ENCODE measurements at places on chromosomes 16 and 17. TPM values are rescaled to one million over a fixed set of nuclear protein-coding genes. Genes with fewer than 3 reads are reported as not detected.

COX10 gene
- total RNA-seq: 7.8 TPM

MFSD6L gene
- total RNA-seq: not detected

NDEL1 gene
- total RNA-seq: 37.5 TPM

ADAP2 gene
- 7.7 TPM for total RNA-seq

SCNN1G gene
- not detected for total RNA-seq

HSD11B2 gene
- 3.1 TPM for total RNA-seq

CFAP119 gene
- total RNA-seq: 0.40 TPM

DNA sequence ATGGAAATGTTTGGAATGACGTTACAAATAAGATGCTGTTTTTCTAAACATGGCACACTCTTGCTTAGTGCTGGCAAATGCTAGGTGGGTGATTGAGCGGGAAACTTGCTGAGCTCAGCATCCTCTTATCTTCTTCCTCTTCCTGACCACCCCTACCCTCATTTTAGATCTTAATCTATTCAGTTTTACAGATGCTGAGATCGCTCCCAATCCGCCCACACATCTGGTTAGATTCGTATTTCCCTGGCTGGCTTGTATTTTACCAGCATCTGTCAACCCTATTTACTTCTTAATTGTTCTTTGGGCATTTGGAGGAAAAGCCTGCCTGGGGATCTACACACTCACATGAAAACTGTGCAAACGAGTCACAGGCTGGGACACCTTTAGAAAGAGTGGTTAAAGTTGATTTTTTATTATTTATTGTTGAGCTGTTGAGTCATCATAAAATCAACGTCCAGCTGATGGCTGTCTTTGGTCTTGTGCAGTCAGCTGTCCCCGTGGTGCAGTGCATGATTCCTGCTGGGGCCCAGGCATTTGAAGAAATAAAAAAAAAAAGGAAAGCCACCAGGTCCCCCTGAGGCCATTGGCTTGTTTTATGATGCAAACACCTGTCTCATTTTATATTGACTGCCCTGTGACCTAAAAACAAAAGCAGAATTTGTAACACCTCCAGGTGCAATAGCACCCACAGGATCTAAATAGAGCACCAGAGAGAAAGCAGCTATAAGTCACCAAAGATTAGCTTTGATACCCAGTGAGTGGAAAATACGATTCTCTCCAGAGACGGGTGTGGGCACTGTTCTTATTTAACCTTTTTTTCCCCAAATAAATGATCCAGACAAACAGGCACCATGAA lies 258.6 kb downstream of the HS3ST3B1 start:
- no peak for DNase-seq

GRCh38 chr17:15890279-15890892 lies 54.5 kb upstream of the ADORA2B start:
- DNase-seq: no peak

DNA sequence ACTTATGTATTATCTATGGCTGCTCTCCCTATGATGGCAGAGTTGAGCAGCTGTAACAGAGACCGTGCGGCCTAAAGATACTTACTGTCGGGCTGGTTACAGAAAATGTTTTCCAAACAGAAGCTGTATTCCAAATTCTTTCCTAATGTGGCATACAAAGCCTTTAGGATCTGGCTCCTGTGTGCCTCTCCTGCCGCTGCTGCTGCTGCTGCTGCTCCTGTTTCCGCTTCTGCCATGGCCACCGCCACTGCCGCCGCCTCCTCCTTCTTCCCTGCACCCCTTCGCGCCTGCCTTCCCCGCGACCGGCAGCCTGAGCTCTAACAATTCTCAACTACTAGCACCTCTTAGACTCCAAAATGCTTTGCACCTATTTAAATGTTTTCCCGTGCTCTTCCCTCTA lies 263.9 kb upstream of the TBX2 start:
- DNase-seq: no peak

GRCh38 chr17:80598813-80599545 lies 54.3 kb downstream of the RPTOR start:
- no peak for DNase-seq

DNA sequence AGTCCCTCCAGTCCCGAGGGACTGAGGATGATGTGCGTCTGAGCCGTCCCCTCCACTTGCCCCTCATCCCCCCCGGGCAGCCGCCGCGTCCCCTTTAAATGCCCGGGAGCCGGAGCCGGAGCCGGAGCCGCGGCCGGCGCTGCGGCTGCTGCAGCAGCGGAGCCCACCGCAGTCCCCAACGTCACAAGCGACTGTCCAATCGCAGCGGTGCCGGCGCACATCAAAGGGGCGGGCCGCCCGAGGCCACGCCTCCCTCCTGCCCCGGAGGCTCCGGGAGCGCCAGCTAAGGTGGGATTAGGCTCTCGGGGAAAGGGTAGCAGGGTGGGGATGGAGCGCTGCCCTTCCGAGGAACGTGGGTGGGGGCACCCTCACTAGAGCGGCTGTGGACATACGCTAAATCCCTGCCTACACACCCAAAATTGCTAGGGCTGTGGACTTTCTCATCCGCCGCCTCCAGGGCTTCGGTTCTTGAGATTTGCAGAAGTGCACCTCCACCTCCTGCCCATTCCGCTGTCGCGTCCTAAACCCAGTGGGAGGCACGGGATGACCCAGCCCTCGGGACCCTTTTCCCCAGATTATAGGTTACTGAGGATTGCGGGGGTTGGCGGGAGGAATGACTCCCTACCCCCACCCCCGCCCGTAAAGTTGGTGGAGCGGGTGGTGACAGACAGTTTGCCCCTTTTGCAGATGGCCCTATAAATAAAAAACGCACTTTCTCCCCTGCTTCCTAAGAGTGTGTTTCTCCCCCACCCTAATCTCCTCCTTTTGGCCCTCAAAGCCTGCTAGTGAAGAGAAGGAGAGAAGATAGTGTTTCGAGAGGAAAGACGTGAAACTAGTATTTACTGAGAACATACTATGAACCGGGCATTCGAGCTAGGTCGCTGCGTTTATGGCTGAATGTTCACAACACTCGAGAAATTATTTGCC lies at the start of gene PHOSPHO1:
Gene PHOSPHO1 (minus strand): TSS at position 152 of the 927 bp plus-strand sequence. CDS start 4,096 bp downstream, outside the sequence.
- DNase-seq: peak; percentile 77

GRCh38 chr17:72510351-72511016 lies 389.7 kb downstream of the SOX9 start:
- DNase-seq: no peak

- no peak for DNase-seq
Measured at GRCh38 chr16:305916-306626, 23.1 kb downstream of the PDIA2 start.

GRCh38 chr17:692116-692515 lies 22.5 kb downstream of the VPS53 start:
- DNase-seq: no peak

DNA sequence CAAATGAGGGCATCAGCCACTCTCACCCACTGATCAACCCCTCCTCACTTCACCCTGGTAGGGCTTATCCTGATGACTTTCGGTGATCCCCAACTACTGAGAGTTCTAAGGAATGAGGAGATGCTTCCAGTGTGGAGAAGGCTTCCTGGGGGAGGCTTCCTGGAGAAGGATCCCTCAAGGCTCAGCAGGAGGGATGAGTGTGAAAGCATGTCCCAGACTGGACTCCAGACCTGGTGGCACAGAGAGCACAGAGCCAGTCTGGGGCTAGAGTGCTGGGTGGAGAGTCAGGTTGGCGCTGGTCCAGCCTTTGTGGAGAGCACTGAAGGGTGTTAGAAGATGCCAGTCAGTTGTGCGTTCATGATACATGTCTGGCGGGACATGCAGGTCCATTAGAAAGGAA lies 53.7 kb downstream of the PLD6 start:
- no peak for DNase-seq

DNA sequence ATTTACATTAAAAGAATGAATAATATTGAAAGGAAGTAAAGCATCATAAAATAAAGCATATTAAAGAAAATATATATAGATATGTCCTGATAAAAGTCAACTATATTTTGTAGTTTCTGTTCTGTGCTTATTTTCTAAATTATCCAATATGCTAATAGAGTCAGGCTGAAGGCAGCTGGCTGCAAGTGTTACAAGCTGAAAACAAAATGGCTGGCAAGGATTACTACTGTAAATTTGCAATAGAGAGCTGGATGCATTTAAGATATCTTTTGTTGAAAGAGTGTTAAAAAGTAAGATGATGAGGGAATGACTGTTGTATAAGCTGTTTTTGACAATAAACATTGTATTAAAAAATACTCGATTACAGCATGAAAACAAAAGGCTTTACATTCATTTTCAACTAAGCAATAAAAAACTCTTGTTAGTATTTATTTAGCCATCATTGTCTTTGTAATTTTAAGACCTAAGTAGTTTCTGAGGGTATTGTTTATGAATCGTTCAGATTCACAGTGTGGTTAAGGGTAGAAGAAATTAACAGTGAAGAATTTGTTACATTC lies 76.3 kb downstream of the TANC2 start:
- no peak for DNase-seq

DNA sequence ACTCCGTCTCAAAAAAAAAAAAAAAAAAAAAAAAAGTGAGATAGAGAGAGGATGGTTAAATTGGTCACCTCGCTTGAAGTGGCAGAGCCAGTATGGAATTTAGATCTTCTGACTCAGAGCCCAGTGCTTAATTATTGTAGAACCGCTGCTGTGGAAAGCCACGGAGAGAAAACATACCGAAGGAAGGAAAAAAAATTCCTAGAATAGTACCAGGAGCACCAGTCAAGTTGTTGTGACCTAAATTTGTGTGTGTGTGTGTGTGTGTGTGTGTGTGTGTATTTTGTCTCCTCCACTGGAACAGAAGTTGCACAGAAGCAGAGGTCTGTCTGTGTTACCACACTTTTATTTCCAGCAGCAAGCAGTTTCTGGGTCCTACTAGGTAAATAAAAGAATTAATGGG lies 10.6 kb upstream of the NUP85 start:
- DNase-seq: no peak

- DNase-seq: no peak
Measured at GRCh38 chr16:88924834-88925539, 52.0 kb downstream of the CBFA2T3 start.

DNA sequence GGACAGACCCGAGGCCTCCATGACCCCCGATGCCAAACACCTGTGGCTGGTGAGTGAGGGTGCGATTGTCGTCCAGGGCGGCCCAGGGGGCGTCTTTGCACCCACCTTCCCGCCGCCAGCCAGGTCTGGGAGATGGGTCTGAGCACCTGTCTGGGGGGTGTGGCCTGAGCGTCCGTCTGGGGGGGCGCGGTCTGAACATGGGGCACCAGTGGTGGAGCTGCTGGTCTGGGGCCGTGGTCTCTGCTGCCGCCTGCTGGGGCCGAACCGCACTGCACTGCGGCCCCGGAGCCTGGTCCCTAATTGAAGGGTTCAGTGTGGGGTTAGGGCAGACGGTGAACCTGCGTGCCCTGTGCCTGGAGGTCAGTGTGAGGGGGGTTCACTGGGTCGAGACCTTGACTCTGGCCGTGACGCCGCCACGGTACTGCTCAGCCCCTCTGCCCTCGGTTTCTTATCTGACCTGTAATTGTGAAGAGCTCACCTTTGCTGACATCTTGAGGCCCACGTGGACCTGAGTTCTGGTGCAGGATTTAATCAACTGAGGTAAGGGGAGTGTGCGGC lies 12.6 kb upstream of the TCF25 start:
- DNase-seq: peak; percentile 73

GRCh38 chr16:9102379-9102778 lies 10.9 kb downstream of the HAPSTR1 start:
- no peak for DNase-seq

GRCh38 chr17:42193969-42194899 lies at the start of gene GHDC:
TSS of gene GHDC (minus strand) at chr17:42194494. CDS start at chr17:42193581, 913 bp downstream.
- peak; percentile 88 for DNase-seq

GRCh38 chr16:25691519-25692091 lies at the start of gene HS3ST4:
TSS of gene HS3ST4 (plus strand) at chr16:25691959.
- no peak for DNase-seq

GRCh38 chr16:35733278-35733965 lies 2274.0 kb downstream of the TP53TG3F start:
- DNase-seq: no peak

- no peak for DNase-seq
Measured at GRCh38 chr17:81302324-81302723, 7.2 kb upstream of the SLC38A10 start.

DNA sequence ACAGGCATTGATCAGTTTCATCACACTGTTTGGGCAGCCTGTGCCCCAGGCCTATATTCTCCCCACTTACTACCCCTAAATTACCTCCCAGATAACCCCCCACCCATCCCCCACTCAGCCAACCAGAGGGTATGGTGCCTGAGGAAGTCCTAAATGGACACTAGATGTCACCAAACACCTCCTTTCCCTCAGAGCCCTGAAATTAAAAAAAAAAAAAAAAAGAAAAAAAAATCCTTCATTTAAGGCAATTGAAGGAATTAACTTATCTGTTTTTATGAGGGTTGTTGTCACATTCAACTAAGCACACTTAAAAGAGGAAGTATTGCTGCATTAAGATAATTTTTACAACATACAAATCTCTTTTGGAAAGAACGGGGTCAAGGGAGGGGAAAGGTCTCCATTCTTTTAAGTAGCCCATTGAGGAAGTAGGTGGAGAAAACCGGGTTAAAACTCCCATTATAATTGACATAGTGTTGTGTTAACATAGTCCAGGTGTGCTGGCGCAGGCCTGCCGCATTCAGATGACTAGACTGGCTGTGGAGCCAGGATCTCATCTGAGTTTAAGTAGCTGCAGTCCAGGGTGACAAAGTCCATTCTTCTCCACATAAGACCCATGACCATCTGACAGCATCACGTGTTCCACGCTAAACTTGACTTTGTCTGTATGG lies 46.3 kb downstream of the SNX11 start:
- peak; percentile 81 for DNase-seq

DNA sequence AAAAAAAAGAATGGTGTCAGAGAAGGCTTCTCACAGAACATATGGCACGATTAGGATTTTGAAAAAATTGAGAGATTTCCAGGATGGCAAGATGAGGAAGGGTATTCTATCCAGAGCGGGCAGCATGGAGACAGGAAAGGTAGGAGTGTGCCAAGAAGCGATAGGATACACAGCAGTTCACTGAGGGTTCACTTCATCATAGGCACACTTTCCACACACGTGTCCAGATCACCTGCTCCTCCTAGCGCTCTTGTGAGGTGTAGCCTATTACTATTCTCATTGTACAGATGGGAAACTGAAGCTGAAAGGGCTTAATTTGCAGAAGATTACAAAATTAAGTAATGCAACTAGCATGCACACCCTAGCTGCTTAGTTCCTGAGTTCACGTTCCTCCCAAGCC lies 6.2 kb upstream of the ELAC2 start:
- DNase-seq: no peak

DNA sequence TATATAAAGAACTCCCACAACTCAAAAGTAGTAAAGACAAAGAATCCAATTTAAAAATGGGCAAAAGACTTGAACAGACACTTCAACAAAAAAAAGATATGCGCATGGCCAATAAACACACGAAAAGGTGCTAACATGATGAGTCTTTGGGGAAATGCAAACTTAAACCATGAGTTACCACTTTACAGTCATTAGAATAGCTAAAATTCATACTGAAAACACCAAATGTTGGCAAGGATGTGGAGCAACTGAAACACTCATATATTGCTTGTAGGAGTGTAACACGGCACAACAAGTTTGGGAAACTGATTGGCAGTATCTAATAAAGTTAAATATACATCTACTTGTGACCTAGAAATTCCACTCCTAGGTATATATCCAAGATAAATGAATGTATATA lies 3.0 kb upstream of the PIK3R5 start:
- DNase-seq: no peak

- no peak for DNase-seq
Measured at GRCh38 chr17:80429356-80430275, 14.6 kb downstream of the ENDOV start.

All from left lobe of liver (tissue), 2 donors.